ENCODE measurements at places on chromosomes 4 and X.

DNA sequence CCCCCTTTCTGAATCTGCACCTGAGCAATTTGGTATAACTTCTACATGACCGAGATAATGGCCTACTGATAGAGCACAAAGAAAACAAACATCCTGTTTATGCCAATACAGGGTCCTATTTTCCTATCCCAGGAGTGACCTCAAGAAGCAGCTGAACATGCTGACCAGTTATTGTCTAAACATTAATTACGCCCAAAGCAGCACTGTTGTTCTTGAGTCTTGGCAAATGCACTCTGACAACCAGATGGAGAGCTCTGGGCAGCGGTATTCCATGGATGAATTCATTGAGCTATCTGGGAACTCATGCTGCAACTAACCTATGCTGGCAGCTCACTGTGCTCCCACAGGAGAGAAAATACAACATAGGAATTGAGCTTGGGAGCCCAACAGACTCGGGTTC, 52.6 kb downstream of the PCYT1B start:
- no peak for DNase-seq

- no peak for DNase-seq
These were observed 257.8 kb downstream of the FBXW7 start for GRCh38 chr4:152278172-152278504.

DNA sequence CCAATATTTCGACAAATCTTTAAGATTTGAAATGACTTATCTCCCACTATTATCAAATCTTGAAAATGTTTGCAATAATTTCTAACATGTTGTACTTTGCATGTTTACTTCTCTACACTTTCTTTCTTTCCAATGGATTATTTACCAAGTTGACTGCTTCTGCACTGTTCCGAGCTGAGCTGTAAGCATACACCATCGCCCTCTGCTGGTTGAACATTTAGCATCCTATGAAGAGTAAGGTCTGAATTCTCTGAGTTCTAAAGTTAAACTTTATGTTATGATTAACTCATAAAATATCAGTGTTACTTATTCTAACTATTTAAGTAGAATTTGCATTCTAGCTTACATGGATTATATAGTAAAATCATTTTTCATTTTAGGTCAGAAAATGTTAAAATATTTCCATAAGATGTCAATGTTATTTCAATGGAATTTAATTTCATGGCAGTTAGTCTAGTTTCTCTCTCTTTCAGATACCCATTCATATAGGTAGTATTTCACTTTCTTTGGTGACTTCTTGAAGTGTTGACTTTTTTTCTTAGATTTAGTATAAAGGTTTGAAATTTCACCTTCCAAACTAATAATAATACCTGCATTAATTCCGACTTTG, 137.4 kb downstream of the DKK2 start:
- DNase-seq: no peak

GRCh38 chr4:156906325-156906724, 65.3 kb downstream of the PDGFC start:
- DNase-seq: no peak

- no peak for DNase-seq
These were observed 669 bp upstream of the PPARGC1A start for GRCh38 chr4:23890369-23891063.

GRCh38 chrX:140766024-140766611, 56.6 kb downstream of the LINC00632 start:
- no peak for DNase-seq

- DNase-seq: no peak
These were observed 774 bp upstream of the RAPGEF2 start for GRCh38 chr4:159101988-159102621.

- no peak for DNase-seq
These were observed 10.5 kb downstream of the TLR7 start for GRCh38 chrX:12877386-12877785.

GRCh38 chrX:26958261-26958660, 504.9 kb downstream of the PPP4R3C start:
- DNase-seq: no peak

GRCh38 chr4:159107203-159107925, 4.5 kb downstream of the RAPGEF2 start:
- no peak for DNase-seq

GRCh38 chr4:49044270-49044669, 58.2 kb downstream of the CWH43 start:
- no peak for DNase-seq

DNA sequence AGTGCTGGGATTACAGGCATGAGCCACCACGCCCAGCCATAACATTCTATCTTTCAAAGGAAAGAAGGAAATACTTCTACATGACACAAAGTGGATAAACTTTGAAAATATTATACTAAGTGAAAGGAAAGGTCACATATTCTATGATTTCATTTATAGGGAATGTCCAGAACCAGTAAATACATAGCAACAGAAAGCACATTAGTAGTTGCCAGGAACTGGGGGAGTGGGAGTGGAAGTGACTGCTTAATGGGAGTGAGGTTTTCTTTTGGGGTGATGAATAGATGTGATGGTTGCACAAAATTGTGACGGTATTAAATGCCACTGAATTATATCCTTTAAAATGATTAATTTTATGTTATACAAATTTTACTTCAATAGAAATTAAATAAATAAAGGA, 95.7 kb upstream of the IL15 start:
- DNase-seq: no peak

DNA sequence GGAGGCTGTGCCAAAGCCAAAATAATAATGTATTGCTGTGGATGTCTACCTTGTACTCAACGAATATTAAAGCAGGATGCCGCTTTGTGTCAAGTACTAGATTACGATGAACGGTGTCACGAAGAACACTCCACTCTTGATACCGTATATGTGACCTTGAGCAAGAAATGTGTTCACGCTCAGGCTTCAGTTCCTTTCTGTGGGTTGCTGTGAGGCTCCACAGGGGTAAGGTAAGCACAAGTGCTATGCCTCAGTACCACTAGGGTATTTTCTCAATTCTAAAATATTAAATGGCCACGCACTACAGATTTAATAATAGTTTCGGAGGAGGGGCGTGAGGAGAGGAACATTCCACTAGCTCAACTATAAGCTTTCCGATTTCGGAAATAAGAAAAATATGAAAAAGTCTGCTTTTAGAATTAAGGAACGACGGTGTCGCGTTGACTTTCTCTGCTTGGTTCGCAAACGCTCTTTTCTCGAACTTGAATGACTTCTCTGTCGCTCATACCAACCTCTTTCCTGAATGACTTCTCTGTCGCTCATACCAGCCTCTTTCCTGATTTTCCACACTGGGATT, 607 bp upstream of the SCOC start:
- no peak for DNase-seq

- no peak for DNase-seq
These were observed 113.0 kb downstream of the FBXW7 start for GRCh38 chr4:152422817-152423320.

GRCh38 chr4:119035951-119036737, 99.5 kb upstream of the MYOZ2 start:
- no peak for DNase-seq

DNA sequence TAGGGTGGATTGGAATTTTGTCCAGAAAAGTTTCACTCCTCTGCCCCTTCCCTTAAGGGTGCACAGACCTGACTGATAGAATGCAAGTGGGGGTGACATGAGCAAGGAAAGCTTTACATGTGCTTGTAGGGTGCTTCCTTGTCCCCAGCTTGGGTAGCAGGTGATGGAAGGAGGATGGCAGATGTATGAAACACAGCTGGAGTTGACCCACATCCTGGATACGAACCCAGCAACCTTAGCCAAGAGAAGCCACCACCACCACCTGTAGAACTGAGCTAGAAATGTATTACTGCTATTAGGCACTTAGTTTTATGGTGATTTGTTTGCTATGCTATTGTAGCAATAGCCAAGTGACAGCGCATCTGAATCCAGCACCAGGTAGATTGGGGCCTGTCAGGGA, 227.4 kb downstream of the HS3ST1 start:
- DNase-seq: no peak

GRCh38 chr4:124803641-124804040, 91.1 kb upstream of the ANKRD50 start:
- no peak for DNase-seq

DNA sequence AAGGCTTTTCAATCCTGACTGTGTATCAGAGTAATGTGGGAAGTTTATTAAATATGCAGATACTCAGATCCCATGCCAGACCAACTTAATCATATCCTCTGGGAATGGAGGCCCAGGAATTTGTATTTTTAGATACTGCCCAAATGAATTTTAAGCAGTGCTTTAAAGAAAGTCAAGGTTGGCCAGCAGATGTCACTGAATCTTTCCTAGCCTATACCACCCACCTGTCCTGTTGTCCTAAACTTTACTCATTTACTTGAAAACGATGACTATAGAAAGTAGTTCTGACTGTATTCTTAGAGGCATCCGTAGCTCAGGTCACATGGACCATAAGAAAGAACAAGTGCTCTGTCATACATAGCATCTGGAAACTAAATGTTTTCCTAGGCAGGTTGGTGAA, 79.9 kb downstream of the AMOT start:
- no peak for DNase-seq

DNA sequence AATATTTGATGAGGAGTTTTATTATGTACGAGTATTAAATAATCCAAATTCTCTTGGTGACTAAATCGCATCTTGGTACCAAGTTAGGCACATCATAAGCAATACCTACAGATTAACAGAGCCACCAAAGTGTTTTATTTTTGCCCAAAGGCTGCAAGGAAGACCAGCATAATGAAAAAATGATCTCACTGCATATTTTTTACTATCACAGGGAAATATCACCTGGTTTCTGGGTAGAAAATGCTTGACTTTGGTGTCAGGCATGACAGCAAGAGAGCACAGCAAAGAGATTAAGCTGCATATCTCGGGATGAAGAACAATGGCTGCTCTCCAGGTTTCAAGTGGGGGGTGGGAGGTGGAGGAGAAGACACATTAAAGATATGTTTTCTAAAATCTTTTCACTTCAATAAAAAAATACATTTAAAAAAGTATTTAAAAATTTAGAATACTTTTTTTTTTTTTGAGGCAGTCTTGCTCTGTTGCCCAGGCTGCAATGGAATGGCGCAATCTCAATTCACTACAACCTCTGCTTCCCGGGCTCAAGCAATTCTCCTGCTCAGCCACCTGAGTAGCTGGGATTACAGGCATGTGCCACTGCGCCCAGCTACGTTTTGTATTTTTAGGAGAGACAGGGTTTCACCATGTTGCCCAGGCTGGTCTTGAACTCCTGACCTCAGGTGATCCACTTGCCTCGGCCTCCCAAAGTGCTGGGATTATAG, 86.1 kb downstream of the FRYL start:
- DNase-seq: no peak

DNA sequence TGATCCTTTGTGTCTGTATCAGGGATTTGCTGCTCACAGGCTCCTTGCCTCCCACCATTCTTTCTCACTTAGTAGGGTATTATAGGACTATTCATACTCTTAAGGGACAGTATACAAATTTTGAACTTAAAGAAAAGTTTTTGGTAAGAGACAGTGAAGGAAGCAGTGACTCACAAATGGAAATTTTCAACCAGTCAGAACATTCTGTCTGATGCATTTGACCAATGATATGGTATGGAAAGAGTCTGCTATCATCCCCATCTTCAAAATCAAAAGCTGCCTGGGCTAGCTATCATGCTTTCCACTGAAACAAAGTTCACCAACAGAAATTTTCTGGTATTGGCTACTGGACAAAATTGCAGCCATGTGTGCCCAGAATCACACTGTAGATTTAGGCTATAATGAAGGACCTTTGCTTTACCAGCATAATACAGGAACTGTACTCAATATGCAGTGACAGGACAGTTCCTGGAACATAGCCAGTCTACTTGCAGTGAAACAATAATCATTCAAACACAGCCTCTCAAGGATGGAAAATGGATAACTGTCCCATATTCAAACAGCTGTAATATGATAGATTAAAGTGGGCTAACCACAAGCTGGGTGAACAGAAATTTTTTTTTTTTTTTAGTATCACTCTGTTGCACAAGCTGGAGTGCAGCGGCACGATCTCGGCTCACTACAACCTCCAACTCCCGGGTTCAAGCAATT, 109.0 kb upstream of the ACSL4 start:
- DNase-seq: no peak

DNA sequence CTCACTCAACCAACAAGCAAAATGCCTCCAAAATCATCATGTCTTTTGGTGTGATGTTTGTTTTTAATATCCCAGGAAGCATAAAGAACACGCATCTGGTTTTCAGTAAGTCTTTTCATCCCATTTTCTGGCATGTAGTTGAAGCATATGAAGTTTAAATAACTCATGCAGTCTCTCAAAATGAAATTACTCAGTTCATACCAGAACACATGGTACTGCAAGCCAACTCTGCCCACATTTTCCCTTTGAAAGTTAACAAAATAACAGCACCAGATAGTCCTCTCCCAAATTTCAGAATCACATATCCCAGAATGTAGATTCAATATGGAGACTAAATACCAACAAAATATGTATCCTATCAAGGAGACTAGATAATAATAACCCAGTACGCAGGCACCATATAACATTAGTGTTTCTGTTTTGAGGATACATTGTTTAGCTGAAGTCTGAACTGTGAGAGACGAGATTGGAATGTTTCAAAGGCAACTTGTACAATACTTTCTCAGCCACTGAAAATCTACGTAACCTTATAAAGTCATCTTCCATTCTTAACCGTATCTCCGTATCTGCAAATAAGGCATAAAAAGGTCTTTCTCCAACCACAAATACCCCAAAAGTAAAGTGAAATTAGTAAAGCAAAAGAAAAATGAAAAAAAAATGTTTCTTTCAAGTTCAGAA, 23.1 kb downstream of the CORIN start:
- no peak for DNase-seq

GRCh38 chr4:107366016-107366735, 330.1 kb upstream of the DKK2 start:
- DNase-seq: no peak

- no peak for DNase-seq
These were observed 60.9 kb upstream of the IBSP start for GRCh38 chr4:87738483-87738882.

DNA sequence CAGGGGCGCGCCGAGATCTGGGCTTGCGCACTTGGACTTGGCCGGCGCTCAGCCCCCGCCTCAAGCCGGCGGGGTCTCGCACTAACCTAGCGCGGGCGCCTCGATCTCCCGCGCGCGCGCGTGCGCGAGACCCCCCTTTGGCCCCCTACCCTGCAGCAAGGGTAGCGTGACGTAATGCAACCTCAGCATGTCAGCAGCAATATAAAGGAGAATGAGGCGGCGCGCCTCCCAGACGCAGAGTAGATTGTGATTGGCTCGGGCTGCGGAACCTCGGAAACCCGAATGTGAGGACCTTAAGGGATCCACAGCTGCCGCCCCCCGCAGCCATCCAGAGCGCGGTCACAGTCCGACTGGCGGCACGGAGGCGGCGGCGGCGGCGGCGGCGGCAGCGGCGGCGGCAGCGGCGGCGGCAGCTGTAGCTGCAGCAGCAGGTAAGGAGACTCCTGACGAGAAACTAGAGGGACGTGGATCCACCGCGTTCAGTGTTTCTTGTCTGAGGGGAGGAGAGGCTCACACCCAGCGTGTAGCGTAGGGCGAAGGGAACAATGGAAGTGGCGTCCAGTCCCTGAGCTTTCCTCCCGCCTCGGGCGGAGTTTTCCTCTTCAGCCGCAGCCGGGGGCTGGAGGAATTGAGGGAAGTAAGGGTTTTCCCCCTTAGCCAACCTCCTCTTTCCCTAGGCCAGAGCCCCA, at the start of the genes SATL1 and ZNF711:
Gene SATL1 (minus strand): TSS at position 19 of the 689 bp plus-strand sequence. CDS start 134,811 bp downstream, outside the sequence.
Gene ZNF711 (plus strand): TSS at position 231 of the 689 bp plus-strand sequence. CDS start 3,582 bp downstream, outside the sequence.
- DNase-seq: no peak

All from NCI-H2029 treated with DMSO at 0.1 percent for 48 hours (cell line).